ENCODE measurements at places on chromosomes 6 and 20.

- no peak for DNase-seq
These were observed 41.5 kb downstream of the BEND6 start for GRCh38 chr6:56996401-56996800.

- DNase-seq, result no peak
These were observed 1.1 kb downstream of the PCSK2 start for GRCh38 chr20:17227669-17228623.

GRCh38 chr20:61464307-61465303 lies 212.5 kb downstream of the CDH4 start:
- DNase-seq, result no peak

DNA sequence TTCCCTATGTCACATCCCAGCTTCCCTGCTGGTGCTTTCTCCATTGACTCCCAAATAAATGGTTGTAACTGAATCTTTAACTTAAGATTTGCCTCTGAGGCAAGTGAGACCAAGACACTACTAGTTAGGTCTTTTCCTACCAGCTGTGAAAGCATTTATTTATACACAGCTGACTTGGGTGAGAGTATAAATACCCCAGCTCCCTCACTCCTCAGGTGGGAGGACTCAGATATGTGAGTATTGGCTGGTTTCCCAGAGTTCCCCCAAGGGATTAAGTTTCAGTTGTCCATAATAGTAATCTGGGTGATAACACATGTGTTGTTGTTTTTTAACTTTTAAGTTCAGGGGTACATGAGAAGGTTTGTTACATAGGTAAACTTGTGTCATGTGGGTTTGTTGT lies 49.8 kb downstream of the CFAP61 start:
- DNase-seq, result no peak

GRCh38 chr6:165497472-165497871 lies 165.6 kb downstream of the PDE10A start:
- DNase-seq, result no peak

DNA sequence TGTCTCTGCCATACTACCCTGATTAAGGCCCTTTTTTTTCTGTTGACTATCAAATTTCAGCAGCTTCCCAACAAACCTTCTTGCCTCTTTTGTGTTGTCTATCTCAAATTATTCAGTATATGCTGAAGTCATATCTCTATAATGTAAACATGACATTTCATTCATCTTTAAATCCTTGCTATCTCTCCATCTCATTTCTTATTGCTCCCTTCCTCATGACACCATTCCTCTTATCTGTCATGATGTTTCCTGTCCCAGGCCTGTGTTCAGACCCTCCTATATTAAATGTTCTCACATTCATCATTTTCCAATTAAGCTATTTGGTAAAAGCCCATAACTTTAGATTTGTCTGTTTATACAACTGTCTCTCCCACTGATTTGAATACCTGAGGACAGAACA lies 482.6 kb downstream of the EPM2A start:
- DNase-seq, result no peak

- no peak for DNase-seq
These were observed 113.7 kb downstream of the CDH26 start for GRCh38 chr20:60071965-60072364.

- DNase-seq, result no peak
These were observed 17.0 kb upstream of the HEY2 start for GRCh38 chr6:125732398-125732797.

DNA sequence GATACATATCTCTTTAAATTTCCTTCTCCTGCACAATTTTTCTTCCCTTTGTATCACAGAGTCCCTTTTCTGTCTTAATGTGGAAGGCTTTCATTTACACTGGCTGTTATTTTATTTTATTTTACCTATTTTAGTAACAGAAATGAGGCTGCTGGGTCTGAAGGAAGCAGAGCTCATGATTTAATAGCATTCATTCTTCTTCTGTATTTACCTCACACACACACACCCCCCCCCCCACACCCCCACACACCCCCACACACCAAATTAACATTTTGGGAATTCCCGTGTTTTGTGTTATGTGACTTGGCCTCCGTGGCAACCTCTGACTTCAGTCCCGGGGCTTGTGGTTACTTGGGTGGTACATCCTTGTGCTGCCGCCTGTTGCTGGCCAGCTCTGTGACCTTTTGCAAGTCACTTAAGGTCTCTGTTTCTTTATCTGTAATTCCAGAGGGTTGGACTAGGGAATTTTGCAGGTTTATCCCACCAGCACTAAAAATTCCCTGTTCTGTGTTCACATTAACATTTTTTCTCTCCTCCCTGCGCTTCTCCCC lies 108.8 kb downstream of the TIAM2 start:
- peak; percentile 62 for DNase-seq

- DNase-seq, result no peak
These were observed 18.1 kb upstream of the CEBPB start for GRCh38 chr20:50172347-50173013.

- DNase-seq, result no peak
These were observed 83.1 kb downstream of the VEGFA start for GRCh38 chr6:43853066-43853650.

- no peak for DNase-seq
These were observed 229.3 kb upstream of the TENT5A start for GRCh38 chr6:81981812-81982211.

- DNase-seq, result no peak
These were observed 90.8 kb upstream of the AFDN start for GRCh38 chr6:167735951-167736288.

Measured in CD4-positive, alpha-beta T cell treated with Interleukin-4 for 4 hours (primary cell).